ENCODE measurements at places on chromosomes 7 and 10.

DNA sequence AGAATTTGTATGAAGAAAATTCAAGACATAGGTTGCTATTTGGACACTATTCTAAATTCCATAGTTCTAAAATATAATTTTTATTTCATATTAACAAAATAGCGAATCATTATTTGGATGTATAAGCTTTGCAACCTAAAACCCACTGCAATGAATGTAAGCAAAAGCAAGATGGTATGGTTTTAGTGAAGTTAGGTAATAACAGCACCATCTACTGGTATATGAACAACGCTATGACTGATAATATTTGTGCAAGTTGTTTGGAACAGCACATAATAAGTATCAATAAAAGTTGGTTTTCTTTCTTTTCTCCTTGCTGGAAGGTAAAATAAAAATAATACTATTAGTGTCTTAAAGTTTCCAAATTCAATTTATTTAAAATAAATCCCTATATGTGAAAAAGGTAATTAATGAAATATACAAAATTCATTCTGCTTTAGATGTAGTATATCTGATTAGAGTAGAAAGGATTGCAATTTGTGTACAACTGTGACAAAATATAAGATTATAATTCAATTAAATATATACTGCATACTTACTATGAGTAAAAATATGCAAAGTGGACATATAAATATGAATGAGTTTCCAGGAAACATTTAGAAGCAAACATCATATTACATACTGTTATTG lies 79.0 kb upstream of the LSM8 start:
- DNase-seq = no peak

GRCh38 chr10:54708021-54708420 lies 93.0 kb downstream of the PCDH15 start:
- DNase-seq = no peak

DNA sequence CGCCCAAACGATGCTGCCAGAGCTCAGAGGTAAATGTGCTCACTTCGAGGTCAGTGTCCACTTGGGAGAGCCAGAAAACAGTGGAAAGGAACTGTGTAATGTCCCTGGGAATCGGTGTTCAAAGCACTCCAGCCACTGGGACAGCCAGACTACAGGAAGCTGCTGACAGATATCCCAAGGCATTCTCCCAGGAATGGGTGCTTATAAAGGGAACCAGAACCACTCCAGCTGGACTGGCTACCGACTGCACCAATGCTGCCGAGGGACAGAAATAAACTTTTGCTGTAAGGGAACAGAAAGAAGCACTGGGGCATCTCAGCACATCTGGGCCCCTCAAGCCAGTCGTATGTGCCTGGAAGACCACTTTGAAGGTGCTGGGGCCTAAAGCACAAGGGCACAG lies 76.7 kb downstream of the ATXN7L1 start:
- DNase-seq = no peak

DNA sequence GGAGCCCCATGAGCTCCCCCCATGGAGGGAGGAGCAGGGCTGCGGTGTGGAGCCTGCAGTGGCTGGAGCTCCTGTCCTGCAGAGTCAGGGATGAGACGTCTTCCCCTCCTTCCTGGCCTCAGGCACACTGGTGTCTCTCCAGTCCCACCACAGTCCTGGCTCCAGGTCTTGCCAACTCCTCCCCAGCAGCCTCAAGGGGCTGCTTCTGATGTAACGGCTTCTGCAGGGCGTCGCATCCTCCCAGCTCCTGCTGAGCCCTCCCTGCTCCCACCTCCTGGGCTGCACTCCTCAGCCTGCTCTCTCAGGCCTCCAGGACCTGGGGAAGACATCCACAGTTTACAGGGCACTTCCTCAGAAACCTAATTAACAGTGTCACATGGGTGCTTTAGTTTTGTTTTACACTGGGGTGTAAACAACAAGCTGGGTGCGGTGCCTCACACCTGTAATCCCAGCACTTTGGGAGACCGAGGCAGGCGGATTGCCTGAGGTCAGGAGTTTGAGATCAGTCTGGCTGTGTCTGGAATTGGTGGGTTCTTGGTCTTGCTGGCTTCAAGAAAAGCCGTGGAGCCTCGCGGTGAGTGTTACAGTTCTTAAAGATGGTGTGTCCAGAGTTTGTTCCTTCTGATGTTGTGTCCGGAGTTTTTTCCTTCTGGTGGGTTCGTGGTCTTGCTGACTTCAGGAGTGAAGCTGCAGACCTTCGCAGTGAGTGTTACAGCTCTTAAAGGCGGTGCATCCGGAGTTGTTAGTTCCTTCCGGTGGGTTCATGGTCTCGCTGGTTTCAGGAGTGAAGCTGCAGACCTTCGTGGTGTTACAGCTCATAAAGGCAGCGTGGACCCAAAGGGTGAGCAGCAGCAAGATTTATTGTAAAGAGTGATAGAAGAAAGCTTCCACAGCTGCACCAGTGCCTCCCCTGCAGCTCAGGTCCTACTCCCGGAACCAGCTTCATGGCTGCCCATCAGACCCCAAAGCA lies 95.0 kb downstream of the PAXIP1 start:
- DNase-seq = no peak

DNA sequence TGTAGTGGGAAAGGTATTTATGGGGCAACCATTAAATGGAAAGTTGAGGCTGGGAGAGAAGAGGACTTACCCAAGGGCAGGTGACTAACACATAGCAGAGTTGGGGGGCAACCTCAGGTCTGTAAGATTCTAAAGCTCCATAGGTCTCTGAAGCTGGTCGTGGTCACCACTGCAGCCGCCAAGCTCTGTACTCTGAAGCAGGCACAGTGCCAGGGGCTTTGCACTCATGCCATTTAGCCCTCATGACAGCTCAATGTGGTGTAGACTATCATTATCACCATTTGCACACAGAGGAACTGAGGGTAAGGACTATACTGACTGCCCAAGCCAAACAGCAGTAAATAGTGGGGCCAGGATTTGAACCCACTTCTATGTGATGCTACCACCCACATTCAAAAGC lies 32.5 kb upstream of the TMEM273 start:
- DNase-seq = no peak

DNA sequence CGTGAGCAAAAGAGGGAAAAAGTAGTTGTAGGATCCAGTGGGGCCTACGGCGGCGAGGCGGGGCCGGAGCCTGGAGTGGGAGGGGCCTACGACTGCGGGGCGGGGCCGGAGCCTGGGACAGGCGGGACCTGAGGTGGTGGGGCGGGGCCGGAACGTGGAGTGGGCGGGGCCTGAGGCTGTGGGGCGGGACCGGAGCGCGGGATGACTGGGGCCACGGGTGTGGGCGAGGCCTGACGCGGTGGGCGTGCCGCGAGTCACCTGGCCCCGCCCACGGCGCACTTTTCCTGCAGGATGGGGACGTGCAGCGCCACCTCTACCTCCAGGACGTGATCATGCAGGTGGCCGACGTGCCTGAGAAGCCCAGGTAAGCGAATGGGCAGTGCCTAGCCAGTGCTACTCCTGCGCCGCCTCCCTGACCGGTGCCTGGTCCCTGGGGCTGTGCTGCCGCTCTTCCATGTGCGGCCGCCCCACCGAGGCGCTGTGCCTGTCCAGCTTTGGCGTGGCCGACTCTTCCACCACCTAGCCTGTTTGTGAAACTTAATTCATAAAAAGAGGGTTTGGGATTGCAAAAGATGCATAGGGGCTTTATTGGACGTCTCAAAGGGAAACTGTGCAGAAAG lies 496 bp downstream of the ZNF511 start:
- peak; percentile 91 for DNase-seq

- DNase-seq = no peak
These were observed 44.5 kb upstream of the STK17A start for GRCh38 chr7:43538404-43538771.

GRCh38 chr7:117227091-117227490 lies 95.8 kb downstream of the WNT2 start:
- DNase-seq = no peak

GRCh38 chr10:122638106-122638505 lies 61.5 kb downstream of the C10orf120 start:
- no peak for DNase-seq

DNA sequence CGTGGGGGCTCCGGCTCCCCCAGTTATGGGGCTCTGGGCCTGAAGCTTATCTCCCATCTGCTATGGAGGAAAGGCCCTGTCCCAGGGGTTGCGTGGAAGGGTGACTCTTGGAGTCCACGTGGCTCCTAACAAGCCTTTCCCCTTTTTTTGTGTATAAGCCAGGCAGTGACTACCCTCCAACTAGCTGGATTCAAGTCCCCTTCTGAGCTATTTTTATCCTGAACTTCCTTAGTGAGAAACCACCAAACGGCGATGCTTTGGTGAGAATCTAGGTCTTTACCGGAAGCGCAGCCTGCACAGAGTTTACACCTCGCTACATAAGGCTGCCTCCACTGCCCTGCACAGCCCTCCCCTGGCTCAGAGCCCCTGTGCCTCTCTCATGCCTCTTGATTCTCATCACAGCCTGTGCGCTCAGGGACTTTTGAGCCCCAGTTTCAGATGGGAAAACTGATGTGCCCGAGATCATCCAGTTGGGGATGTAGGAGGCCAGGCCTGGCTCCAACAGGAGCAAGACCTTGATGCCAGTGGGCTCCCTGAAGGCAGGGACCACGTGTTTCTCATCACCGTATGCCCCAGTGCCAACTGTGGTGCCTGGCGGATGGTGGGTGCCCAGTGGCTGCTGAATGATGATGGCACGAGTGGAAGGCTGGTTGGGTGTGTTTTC lies 102.3 kb upstream of the PPIF start:
- no peak for DNase-seq

DNA sequence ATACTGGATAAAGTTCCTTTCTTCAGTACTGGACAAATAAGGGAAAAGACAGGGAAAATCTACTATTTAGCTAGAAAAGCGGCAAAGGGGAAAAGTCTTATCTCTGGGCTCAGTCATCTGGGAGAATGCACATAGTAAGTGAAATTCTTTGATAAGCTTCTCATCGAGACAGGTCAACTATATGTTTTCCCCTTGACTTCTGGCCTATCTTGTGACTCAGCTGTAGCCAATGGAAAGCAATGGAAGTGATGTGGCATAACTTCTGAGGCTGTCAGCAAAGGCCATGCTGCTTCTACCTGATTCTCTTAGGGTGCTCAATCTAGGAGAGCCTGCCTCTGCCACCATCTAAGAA lies 91.9 kb downstream of the PCGF5 start:
- DNase-seq = no peak

DNA sequence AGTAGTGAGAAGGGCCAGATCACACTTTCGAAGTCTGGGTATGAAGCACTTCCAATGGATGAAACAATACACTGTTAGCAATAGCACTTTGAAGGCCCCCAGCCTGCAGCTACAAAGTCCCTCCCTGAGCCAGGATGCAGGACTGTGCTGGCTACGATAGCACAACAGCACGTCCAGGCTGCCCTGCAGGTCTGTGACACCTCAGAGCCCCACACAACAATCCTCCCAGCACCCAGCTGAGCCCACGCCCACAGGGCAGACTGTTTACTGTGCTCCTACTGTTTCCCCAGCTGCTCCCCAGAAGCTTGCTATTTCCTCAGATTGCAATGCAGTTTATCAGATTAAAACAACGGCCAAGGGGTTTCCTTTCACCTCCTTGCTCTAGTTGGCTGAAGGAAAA lies 71.4 kb downstream of the HTR5A start:
- no peak for DNase-seq

GRCh38 chr10:127228195-127228787 lies 31.9 kb upstream of the INSYN2A start:
- no peak for DNase-seq

- DNase-seq = no peak
These were observed 29.4 kb upstream of the AMPH start for GRCh38 chr7:38660427-38661099.

DNA sequence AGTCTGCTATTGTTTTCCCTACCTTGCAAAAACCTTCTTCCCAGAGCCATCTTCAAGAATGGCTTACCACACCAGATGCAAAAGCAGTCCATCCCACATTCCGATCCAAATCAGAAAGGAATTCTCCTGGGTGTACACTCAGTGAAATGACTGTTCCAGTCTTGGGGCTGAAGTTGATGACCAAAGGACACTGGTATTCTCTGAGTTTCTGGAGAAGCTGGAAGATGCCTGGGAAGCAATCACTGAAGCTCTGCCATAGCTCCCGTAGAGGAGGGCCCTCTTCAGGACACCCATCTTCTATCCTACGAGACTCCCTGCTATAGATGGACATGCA lies 155.7 kb downstream of the LCOR start:
- DNase-seq = no peak

DNA sequence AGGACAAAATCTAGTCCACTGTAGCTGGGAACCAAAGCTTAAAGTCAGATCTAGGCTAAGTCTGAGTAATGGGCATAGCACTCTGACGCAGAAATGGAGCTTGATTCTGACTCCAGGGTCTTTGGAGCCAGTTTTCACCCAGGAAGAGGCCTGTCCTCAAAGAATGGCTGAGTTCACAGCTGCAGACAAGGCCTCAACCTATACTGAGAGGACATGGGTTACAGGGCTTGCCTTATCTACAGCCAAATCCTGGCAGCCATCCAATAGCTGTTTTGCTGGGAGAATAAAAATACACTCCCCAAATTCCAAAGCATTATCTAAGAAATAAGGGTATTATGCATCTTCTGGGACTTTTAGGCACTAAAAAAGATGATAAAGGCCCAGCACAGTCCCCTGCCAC lies 154.8 kb downstream of the RAPGEF5 start:
- no peak for DNase-seq

- DNase-seq = no peak
These were observed 19.9 kb upstream of the C10orf105 start for GRCh38 chr10:71739358-71739900.

- no peak for DNase-seq
These were observed 10.3 kb upstream of the IFIT1B start for GRCh38 chr10:89367529-89367928.

DNA sequence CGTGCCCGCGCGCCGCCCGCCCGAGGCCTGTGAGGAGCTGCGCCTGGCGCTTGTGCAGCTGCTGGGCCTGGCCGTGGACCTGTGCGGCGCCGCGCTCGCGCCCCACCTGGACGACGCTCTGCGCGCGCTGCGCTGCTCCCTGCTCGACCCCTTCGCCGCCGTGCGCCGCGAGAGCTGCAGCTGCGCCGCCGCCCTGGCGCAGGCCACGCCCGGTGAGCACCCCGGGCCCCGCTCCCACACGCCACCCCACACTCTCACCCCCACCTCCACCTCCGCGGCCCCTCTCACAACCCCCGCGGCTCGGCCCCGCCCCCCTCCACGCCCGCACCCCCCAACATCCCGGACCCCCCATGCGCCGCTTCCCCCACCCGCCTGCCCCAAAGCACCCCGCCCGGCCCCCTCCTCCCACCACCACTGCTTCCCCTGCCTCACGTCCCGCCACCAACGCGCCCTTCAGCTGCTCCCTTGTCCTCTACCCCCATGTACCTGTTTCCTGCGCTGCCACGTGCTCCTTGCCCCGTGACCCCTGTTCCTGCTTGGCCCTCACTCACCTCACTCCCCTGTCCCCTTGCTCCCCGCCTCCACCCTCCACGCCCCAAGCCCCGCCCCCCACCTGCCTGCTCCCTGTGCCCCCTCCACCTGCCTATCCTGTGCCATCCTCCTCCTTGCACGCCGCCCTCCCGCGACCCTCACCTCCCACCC lies at the start of gene PRKAR1B:
PRKAR1B (minus strand) TSS at position 178 of the 702 bp plus-strand sequence. CDS start 15,776 bp downstream, outside the sequence.
- DNase-seq = no peak

GRCh38 chr7:17207220-17207619 lies 91.2 kb upstream of the AHR start:
- DNase-seq = no peak

DNA sequence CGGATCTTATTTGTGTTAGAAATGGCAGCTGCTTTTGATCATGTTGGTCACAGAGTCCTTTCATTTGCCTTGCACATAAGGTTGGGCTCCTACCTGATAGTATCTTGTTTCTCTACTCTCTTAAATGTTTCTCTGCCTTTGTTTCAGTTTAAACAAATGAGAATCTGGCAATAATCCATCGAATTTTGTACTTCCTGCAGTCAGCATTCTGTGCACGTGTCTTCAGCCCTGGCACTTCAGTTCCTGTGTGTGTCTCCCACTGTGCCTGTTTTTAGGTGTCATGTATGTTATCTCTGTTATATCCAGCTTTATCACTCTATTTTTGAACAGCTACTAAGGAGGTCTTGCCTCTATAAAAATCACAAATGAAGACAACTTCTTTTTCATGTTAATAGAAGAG lies 28.4 kb upstream of the PTER start:
- DNase-seq = no peak
